ENCODE measurements at places on chromosomes 13 and 19. TPM values are rescaled to one million over a fixed set of nuclear protein-coding genes. Genes with fewer than 3 reads are reported as not detected.
A peak's percentile ranks its signal among the peaks of the same experiment; 100 is the strongest.

The CIC gene
- 36.1 TPM for total RNA-seq

The TEX26 gene
- not detected for total RNA-seq

The ZNF563 gene
- total RNA-seq, result 1.5 TPM

The ZNF577 gene
- 14.2 TPM for total RNA-seq

The ACER1 gene
- not detected for total RNA-seq

The ZNF616 gene
- 2.7 TPM for total RNA-seq

The KLF12 gene
- total RNA-seq, result 5.4 TPM

The FCAR gene
- total RNA-seq, result 2.2 TPM

The FUT2 gene
- 6.1 TPM for total RNA-seq

DNA sequence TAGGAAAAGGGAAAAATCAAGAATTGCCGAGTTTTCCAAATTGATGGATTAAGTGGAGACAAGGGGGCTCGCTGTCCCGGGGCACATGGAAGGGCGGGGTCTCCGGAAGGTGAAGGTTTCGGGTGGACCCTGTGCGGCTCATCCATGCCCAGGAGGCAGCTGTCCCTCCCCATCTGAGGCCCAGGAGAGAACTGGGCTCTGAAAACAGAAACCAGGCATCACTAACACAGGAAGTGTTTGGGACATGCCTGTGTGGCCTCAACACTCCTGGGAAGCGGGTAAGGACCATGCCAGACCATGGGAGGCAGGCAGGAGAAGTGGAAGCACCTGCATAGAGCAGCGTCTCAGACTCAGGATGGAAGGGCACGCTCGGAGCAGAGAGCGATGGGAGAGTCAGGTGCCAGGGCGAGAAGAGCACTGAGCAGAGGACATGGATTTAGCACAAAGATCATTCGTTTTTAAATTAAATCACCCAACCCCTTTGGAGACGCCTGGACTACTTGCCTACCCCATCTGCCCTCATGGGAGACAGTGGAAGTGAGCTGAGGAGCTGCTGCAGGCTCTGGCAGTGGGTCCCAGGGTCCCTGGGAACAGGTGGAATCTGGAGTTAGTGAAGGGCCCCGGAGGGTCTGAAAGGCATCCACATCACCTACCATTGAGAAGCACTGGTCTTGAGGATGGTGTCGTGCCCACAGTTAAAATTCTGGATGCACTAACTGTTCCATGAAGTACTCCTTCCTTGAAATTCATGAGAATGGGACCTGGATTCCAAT, 183.2 kb upstream of the SOX1 start:
- no peaks in the 10 kb centered on the region for H3K36me3 ChIP-seq
- no peak overlapping the region for H3K27ac ChIP-seq
- H3K4me3 ChIP-seq, result no peak overlapping the region
- no peaks in the 10 kb centered on the region for H3K27me3 ChIP-seq
- no peaks in the 10 kb centered on the region for H3K4me1 ChIP-seq
- DNase-seq, result peak; percentile 64

- H3K4me1 ChIP-seq, result peaks cover 58% of the 10 kb centered on the region
- H3K36me3 ChIP-seq, result no peaks in the 10 kb centered on the region
- H3K27ac ChIP-seq, result peak overlapping the region; percentile 73
- DNase-seq, result no peak
These were observed 57.6 kb downstream of the COL4A1 start for GRCh38 chr13:110249326-110249725.

DNA sequence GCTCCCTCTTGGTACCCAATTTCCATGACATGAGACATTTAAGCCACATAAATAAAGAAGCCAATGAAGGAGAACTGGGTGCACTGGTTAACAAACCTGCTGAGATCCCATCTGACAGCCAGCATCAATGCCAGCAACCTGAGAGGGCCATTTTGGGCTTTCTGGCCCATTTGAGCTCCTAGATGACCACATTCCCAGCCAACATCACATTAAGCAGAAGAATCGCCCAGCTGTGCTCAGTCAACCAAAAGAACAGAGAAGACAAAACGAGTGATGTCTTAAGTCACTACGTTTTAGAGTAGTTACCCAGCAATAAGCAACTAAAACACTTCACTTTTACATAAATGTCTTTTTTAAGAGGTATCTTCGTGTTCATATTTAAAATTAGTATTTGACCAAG, 21.9 kb downstream of the LCP1 start:
- H3K27ac ChIP-seq, result no peak overlapping the region
- no peak overlapping the region for H3K4me3 ChIP-seq
- no peak for DNase-seq
- H3K27me3 ChIP-seq, result no peaks in the 10 kb centered on the region

DNA sequence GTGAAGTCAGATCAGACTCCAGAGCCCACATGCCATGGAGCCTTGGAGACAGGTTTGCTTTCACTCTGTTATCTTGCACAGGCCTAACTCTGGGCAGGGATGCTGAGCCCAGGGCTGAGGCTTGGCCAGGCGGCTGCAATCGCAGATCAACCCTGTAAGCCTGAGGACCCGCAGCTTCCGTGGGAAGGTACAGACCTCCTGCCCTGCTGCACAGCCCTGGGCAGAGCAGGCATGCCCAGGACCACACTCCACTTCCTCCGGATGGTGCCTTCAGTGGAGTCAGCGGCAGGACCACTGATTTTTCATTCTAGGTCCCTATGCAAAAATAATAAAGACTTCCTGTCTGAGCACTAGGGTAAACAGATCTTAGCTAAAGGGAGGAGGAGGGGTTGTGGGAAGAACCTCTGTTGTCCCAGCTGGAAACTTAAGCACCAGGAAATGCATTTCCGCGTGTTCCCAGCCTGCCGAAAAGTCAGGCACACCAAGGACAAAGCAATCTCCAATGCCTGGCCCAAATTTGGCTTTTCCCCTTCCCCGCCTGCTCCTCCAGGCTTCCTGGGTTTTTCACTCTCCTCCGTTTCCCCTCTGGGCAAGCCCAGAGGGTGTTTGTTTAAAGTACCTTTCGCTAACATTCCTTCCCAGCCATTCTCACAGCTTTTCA, 87.3 kb downstream of the KCTD15 start:
- no peak overlapping the region for H3K4me3 ChIP-seq
- H3K27me3 ChIP-seq, result no peaks in the 10 kb centered on the region
- no peak for DNase-seq
- H3K4me1 ChIP-seq, result peaks cover 9% of the 10 kb centered on the region

GRCh38 chr19:2332341-2333026, 4.0 kb downstream of the SPPL2B start:
- H3K4me1 ChIP-seq, result peaks cover 52% of the 10 kb centered on the region
- no peak overlapping the region for H3K4me3 ChIP-seq
- DNase-seq, result no peak
- H3K27ac ChIP-seq, result no peak overlapping the region
- no peaks in the 10 kb centered on the region for H3K36me3 ChIP-seq
- H3K27me3 ChIP-seq, result no peaks in the 10 kb centered on the region

- no peak overlapping the region for H3K27ac ChIP-seq
- H3K4me1 ChIP-seq, result peaks cover 10% of the 10 kb centered on the region
- no peak overlapping the region for H3K4me3 ChIP-seq
- DNase-seq, result no peak
- no peaks in the 10 kb centered on the region for H3K36me3 ChIP-seq
These were observed 5.3 kb downstream of the MATK start for GRCh38 chr19:3780786-3781304.

- no peaks in the 10 kb centered on the region for H3K27me3 ChIP-seq
- no peak overlapping the region for H3K4me3 ChIP-seq
- no peak overlapping the region for H3K27ac ChIP-seq
- no peaks in the 10 kb centered on the region for H3K4me1 ChIP-seq
These were observed 1680.9 kb downstream of the OLFM4 start for GRCh38 chr13:54709546-54709945.

DNA sequence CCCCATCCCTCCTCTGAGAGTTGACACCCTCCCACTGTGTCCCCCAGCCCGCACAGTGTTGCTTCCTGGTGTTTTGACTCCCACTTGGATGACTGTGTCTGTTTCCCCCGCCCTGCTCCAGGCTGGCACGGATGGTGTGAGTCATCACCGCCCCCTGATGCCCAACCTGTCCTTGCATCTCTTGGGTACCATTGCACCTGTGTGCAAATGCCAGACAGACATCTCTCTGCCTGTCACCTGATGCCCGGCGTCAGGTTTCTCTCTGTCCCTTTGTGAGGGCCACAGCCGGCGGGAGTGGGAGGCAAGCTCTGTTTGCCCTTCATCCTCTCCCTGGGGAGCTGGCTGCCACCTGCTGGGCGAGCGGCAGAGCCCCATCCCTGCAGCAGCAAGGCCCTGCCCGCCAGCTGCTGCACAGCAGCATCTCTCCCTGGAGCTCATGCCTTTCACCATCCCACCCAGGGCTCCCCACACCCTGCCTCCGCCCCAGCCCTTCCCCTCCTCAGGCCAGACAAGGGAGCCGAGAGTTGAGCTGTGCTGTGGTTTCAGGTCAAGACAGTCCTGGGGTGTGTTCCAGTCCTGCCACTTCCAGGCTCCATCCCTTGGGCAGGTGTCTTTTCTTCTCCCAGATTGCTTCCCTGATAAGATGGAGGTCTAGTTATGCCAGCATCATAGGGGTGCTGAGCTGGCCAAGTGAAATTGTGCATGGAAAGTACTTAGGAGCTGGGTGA, 29.7 kb downstream of the NKPD1 start:
- DNase-seq, result no peak
- no peaks in the 10 kb centered on the region for H3K27me3 ChIP-seq
- no peaks in the 10 kb centered on the region for H3K36me3 ChIP-seq
- no peak overlapping the region for H3K4me3 ChIP-seq

- H3K4me3 ChIP-seq, result no peak overlapping the region
- DNase-seq, result no peak
- no peaks in the 10 kb centered on the region for H3K27me3 ChIP-seq
- H3K27ac ChIP-seq, result peak overlapping the region; percentile 82
- H3K36me3 ChIP-seq, result no peaks in the 10 kb centered on the region
- peaks cover 42% of the 10 kb centered on the region for H3K4me1 ChIP-seq
These were observed 61.2 kb downstream of the CDADC1 start for GRCh38 chr13:49308921-49309408.

DNA sequence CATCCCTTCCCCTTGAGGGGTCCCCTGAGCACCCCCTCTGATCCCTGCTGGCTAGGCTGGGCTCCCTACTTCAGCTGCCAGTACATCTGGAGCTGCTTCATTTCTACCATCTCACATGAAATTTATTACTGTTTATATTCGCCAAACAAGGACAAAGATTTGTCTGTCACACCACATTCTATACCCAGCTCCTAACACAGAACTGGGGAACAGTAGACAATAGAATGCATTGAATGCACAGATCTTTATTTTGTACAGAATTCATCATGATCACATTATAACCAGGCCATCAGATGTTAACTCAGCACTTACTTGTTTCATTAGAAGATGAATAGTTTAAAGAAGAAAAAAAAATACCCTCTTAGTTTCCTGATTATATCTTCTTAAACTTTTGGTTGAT, 159.4 kb downstream of the KLF5 start:
- no peak for DNase-seq
- H3K27ac ChIP-seq, result no peak overlapping the region
- no peaks in the 10 kb centered on the region for H3K36me3 ChIP-seq
- no peaks in the 10 kb centered on the region for H3K27me3 ChIP-seq
- H3K4me1 ChIP-seq, result no peaks in the 10 kb centered on the region
- no peak overlapping the region for H3K4me3 ChIP-seq

- no peaks in the 10 kb centered on the region for H3K4me1 ChIP-seq
- no peak overlapping the region for H3K27ac ChIP-seq
- H3K36me3 ChIP-seq, result no peaks in the 10 kb centered on the region
- H3K27me3 ChIP-seq, result peaks cover 7% of the 10 kb centered on the region
These were observed 3.3 kb upstream of the SYCN start for GRCh38 chr19:39207293-39207836.

GRCh38 chr19:1340681-1341469, 42.8 kb upstream of the NDUFS7 start:
- no peak overlapping the region for H3K27ac ChIP-seq
- H3K4me3 ChIP-seq, result no peak overlapping the region
- H3K4me1 ChIP-seq, result no peaks in the 10 kb centered on the region
- no peaks in the 10 kb centered on the region for H3K27me3 ChIP-seq

Measured in vagina (tissue), 2 donors.